AG04450 (cell line): ENCODE measurements at places on chromosomes 16 and 17. TPM values are rescaled to one million over a fixed set of nuclear protein-coding genes. Genes with fewer than 3 reads are reported as not detected.

GRCh38 chr16:51268237-51268636 lies 117.2 kb upstream of the SALL1 start:
- DNase-seq = no peak

DNA sequence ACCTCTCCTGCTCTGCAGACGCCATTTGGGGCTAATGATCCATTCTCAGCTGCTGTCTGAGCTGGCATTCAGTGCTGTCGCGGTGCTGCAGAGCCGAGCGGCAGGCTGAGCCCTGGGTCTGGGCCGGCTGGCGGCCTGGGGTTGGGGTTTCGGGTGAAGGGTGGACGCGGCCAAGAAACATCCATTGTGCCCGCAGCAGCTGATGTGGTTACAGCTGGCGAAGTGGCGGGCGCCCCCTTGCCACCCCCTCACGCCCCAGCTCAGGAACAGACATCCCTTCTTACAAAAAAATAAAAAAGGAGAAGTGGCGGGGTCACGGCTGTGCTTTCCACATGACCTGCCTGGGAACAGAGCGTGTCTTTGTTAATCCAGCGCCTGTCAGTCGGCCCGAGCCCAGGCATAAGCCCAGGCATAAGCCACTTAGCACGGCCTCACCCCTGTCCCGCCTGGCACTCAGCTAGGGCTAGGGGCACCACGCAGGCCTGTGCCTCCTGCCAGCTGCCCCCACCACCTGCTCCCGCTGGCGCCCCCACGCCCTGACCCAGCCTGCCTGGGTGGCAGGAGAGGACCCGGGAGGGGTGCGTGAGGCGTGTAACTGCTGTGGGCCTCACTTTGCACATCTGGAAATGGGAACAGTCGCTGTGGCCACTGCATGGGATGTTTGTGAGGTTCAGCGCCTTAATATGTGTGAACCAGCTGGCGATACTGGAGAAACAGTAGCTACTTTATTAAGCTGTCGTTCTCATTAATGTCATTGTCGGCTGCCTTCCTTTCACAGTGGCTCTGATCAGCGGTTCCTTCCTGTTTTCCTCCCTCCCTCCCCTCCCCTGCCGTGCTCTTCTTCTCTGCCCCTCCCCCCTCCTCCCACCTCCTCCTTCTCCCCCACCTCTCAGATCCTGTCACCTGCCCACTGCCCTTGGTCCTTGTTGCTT lies 197.7 kb upstream of the CIBAR2 start:
- no peak for DNase-seq

GRCh38 chr17:44916781-44917241 lies 1.5 kb upstream of the GFAP start:
- no peak for DNase-seq

- no peak for DNase-seq
Measured at GRCh38 chr17:1414634-1415033, 14.6 kb upstream of the YWHAE start.

DNA sequence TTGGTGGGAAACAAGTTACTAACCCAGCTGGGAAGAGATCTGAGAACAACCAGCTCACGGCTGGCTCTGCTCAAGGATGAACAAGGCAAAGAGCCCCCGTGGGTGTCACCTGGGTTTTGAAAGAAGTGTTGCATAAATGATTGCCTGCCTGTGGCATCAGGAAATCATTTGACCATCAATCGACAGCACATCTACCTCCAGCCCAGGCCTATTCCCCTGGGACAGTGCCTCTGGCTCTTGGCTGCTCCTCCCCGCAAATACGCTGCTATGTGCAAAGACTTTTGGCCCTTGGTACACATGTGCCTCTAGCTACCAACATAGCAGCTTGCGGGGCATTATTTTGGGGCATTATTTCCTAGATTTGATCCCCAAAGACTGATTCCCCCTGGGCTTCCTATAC lies 39.4 kb upstream of the SMPD3 start:
- DNase-seq = no peak

- no peak for DNase-seq
Measured at GRCh38 chr17:68288375-68288774, 2.6 kb downstream of the SLC16A6 start.

GRCh38 chr17:7336240-7337175 lies at the start of gene ACAP1:
Gene ACAP1 (plus strand): TSS chr17:7336529. CDS start chr17:7336735, 206 bp downstream.
- no peak for DNase-seq

- DNase-seq = no peak
Measured at GRCh38 chr16:66171578-66171977, 194.9 kb upstream of the CDH5 start.

DNA sequence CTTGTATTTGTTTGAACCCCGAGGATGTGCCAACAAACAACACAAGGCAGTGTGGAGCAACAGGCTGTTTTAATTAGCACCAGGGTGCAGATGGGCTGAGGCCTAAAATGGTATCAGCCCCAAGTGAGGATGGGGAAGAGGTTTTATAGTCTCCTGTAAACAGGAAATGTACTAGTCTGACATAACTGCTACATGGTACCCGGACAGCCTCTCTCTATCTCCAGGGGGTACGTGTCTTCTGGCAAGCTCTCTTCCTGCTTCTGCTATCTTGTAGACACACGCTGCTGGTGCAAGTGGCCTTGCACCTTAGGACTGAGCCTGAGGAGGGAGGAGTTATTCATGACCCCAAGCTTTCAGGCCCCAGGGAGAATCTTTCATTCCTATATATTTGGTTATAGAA lies 2451.0 kb downstream of the TP53TG3F start:
- DNase-seq = no peak

DNA sequence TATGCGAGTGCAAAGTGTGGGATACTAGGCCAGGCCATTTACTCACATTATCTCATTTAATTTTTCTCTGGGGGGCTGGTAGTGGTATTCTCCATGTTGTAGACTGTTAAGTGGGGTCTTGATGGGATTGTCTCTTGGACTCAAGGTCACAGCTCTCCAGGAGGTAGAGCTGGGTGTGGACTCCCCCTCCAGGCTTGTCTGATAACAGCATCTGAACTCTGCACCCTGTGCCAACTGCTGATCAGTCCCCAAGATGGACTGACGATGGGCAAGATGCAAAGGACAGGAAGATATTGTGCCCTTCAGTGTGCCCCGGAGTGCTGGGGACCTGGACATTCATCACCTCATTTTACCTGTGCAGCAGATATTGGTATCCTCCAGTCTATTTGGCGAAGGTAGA lies 147.8 kb downstream of the MSI2 start:
- DNase-seq = no peak

GRCh38 chr16:31382485-31383161 lies 10.5 kb upstream of the ITGAD start:
- DNase-seq = no peak

- DNase-seq = no peak
Measured at GRCh38 chr17:79713391-79713790, 17.4 kb upstream of the ENPP7 start.

GRCh38 chr17:78821961-78822360 lies 18.7 kb downstream of the USP36 start:
- DNase-seq = no peak

DNA sequence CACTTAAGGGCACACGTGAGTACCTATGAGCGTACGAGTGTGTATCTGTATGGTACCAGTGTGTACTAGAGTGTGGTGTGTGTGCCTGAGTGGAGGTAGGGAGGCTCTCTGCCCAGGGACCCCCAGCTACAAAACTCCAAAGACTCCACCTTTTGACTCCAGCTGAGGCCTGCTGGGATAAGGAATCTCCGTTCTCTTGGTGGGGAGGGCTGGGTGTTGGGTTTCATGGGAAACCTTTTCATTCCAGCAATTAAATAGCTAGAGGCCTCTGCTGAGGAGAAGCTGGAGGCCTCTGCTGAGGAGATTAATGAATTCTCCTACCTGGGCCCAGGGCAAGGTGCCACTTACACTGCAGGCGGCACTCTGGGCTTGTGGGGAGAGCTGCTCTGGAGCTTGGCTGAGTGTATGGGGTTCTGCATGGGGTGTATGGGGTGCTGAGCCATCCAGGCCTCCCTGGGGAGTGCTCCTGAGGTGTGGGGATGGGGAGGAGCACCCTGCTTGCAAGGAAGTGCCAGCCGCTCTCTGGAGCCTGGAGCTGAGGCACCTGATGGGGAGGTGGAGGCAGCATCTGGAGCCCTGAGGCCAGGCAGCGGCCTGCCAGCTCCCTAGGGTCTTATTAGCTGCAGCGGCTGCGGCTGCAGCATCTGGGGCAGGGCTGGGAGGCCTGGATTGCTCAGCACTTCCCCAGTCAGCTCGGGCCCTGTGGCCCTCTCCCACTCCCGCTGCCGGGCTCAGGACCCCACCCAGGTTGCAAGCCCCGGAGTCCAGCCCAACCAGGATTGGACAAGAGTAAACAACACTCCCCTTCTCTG lies 4.6 kb downstream of the ANKRD13B start:
- no peak for DNase-seq

DNA sequence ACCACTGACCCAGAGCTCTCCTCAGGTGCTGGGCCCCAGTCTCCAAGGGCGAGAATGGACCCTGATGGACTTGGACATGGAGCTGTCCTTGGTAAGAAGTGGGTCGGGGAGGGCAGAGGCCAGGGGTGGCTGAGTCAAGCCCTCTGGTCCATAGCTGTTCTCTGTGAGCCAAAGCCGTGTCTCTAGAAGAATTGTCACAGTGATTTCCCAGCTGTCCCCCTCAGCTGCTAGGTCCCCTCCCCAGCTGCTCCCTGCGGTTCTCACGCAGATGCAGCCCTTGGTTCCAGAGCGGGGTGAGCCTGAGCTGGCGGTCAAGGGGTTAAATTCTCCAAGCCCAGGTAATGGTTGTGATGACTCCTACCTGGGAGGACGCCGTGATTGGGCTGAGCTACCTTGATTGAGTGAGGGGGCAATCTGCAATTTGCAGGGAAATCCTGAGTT lies 1.3 kb upstream of the NOL3 start:
- no peak for DNase-seq

- DNase-seq = no peak
Measured at GRCh38 chr17:8288336-8289102, at the start of gene RANGRF. Gene RANGRF (plus strand): TSS chr17:8288670. CDS start chr17:8288789, 119 bp downstream.

DNA sequence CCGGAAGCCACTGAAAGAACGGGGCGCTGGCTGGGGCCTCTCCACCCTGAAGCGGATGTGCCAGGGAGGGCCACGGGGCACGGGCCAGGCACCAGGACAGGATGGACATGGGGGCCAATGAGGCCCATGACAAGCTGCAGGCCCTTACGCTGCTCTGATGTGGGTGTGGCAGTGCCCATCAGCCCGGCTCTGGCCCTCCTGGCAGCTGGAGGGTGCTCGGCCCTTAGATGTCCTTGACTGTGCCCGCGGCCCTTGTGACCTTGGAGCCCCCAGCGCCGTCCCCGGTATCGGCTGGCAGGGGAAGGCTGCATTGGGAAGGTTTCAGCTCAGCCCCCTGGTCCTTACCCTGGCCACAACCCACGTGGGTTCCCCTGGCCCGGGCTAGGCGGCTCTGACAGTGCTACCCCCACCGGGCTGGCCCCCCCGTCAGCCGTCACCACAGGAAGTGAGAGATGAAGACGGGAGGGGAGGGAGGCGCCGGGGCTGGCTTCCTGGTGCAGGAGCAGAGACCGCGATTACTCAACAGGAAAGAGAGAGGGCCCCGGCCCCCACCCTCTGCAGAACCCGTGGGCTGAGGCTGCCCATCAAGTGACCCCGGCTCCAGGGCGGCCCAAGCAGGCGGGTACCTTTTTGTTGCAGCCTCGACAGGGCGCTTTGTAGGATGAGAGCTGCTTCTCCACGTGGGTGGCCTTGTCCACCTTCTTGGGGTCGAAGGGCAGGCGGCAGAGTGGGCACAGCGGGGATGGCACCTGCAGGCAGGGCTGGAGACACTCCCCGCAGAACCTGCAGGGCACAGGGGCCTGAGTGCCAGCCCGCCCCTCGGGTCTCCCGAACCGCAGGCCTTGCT lies 5.3 kb downstream of the RNF166 start:
- DNase-seq = peak; percentile 46

GRCh38 chr16:88876942-88877526 lies 10.6 kb upstream of the PABPN1L start:
- no peak for DNase-seq

- no peak for DNase-seq
Measured at GRCh38 chr16:67763066-67763465, 43.3 kb downstream of the RANBP10 start.

DNA sequence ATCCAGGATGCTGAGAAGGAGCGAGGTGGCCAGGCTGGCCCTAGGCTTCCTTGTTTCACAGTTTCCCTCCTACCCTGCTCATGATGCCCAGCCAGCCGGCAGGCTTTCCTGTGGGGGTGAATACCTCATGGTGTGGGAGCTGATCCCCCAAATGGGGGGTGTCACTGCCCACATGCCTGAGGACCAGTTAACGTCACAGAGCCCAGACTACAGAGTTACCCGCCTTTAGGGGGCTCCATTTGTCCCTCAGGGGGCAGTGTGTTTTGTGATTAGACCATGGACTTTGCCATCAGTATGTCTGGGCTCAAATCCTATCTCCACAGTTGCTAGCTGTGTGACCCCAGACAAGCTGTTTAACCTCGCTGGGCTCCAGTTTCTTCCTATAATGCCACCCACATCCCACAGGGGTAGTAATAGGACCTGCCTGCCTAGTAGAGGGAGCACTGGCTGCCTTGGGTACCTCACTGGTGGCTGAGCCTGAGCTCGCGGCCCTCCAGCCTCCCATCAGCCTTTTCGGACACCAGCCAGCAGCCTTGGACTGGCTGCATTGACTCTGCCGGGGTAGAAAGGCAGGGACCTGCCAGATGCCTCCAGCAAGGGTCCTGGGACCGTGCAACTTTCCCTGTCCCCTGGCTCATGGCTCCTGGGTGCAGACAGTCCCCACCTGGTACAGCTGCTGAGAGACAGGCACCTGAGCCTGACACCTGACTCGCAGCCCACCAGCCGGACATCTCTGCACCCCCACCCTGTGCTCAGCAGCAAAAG lies 87.5 kb upstream of the GSE1 start:
- DNase-seq = no peak

DNA sequence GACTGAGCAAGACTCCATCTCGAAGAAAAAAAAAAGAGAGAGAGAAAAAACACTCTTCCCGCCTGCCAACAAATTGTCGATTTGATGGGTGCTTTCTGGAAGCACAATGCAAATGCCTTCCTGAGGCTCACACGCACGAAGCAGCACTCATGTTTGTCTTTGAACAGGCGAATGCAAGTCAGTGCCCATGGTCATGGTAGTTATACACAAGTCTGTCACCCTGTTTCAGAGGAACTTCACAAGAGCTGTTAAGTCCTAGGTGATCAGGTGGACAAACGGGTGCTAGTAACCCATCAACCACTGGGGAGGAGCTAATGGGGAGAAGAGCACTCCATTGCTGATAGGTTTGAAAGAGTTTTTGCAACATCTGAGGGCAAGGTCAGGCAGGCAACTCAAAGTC lies 6.5 kb upstream of the DNAI2 start:
- no peak for DNase-seq

Gene KRTAP3-2
- polyA plus RNA-seq = not detected in 2 replicates

Gene ASPSCR1
- polyA plus RNA-seq = 7.1 and 8.8 TPM in 2 replicates

Gene RNF222
- not detected in 2 replicates for polyA plus RNA-seq

Gene CD79B
- not detected in 2 replicates for polyA plus RNA-seq

Gene PABPN1L
- polyA plus RNA-seq = not detected in 2 replicates

Gene BAHCC1
- polyA plus RNA-seq = 1.3 and 2.5 TPM in 2 replicates

Gene CCL17
- not detected in 2 replicates for polyA plus RNA-seq

Gene TBC1D26
- 0.26 TPM in 1 of 2 replicates, not detected in the other for polyA plus RNA-seq

Gene TEKT5
- 0.05 and 0.15 TPM in 2 replicates for polyA plus RNA-seq

Gene CDH8
- polyA plus RNA-seq = not detected in 2 replicates

Gene MYH1
- not detected in 2 replicates for polyA plus RNA-seq
